ENCODE measurements at places on chromosomes 1 and 21.

DNA sequence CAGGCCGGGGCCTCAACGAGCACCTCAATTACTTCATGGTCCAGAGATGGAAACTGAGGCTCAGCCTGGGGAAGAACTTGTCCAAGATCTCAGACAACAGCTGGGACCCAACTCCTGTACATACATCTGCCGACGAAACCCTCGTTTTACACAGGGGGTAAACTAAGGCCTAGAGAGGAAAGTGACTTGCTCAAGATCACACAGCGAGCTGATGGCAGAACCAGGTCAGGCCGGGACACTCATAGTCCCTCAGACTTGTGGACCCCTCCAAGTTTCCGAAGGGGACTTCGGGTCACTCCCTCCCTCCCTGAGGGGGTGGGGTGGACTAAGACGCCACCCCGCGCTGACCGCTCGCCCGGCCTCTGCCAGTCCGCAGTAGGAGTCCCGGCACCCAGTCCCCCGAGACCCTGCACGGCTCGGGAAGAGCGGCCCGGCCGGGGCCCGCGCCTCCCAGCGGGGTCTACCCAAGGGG, 430 bp downstream of the WASF2 start:
- DNase-seq = peak; percentile 74

- DNase-seq = no peak
Measured at GRCh38 chr1:3036447-3037280, 15.4 kb downstream of the ACTRT2 start.

DNA sequence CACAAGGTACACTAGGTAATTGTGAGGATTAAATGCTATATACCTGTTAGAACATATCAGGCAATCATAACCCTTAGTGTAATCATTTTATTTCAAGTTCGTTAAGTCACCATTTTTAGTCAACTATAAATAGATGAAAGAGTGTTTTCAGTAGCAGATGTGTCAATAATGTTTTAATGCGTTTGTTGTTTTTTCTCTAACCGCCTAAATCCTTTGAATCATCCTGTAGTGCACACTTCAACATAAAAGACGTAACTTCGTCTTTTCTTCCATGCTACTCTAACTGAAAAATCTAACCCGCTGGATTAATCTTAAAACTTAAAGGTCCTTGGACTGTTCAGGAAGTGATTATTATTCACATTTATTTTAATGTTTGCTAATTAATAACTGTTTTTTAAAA, 7.2 kb upstream of the LBR start:
- DNase-seq = no peak

GRCh38 chr1:233627823-233628222, 13.9 kb downstream of the KCNK1 start:
- DNase-seq = no peak

DNA sequence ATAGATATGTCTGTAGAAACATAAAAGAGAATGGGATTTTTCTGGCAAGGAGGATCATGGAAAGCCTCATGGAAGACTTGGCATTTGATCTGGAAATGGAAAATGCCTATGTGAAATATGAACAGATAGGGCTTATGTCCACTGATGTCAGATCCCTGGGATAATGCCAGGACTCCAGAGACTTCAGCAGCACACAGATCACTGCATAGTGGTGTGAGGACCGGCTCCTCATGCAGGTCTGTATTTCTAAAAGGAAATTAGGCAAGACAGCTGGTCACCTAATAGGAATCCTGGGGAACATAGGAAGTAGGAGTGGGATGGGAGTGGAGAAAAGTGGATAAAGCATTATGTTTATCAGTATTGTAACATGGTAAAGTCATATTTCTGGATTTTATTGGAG, 56.8 kb upstream of the IPO9 start:
- DNase-seq = no peak

DNA sequence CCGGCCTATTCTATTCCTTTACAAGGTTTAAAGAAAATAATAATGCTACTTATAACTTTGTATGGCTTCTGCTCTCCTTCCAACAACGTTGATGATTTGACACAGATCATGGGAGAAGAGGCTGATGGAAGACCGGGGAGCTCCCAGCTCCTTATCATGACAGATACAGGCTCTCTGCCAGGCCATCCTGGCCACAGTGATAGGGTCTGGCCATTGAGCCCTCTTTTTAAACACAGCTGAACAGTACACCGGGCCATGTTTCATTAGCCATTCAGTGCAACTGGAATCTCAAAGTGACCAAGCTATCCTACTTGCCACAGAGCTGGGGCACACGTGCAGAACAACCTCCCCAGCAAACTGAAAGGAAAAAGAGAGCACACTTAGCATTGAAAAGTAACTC, 34.9 kb downstream of the DNAJC11 start:
- DNase-seq = peak; percentile 56

DNA sequence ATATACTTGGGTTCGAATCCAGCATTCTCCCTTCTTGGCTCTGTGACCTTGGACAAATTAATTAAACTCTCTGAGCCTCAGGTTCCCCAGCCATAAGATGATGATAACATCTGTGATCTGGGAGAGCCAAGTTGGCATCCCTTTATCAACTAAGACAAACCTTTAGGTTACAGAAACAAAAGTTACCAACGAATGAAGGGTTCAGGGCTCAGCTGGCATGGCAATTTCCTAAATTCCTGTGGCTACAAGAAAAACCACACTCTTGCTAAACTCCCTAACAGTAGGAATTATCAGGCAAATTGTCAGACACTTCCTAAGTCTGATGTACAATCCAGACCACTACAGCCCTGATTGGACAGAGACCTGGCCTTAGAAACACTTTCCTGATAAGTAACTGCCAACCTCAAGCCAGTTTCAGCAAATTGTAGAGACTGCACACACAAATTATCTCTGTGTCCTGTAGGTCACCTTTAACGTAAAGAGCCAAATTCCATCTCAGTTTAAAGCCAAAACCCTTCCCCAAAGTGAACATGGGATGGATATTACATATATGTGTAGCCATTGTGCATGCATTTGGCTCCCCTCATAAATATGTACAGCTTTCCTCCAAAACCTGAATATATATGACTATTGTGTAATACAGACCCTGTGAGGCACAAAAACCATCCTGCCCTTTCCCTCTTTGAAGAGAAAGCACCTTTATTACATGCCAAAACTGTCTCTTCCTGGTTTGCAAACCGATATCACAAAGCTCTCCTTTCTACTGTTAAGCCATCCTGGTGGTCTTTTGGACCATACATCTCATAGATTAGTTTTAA, 39.5 kb upstream of the EDARADD start:
- DNase-seq = no peak

GRCh38 chr1:98260412-98260811, 339.6 kb upstream of the DPYD start:
- no peak for DNase-seq

GRCh38 chr21:33644383-33645074, 2.2 kb downstream of the ITSN1 start:
- no peak for DNase-seq

- DNase-seq = no peak
Measured at GRCh38 chr1:66505671-66506392, 28.1 kb upstream of the SGIP1 start.

DNA sequence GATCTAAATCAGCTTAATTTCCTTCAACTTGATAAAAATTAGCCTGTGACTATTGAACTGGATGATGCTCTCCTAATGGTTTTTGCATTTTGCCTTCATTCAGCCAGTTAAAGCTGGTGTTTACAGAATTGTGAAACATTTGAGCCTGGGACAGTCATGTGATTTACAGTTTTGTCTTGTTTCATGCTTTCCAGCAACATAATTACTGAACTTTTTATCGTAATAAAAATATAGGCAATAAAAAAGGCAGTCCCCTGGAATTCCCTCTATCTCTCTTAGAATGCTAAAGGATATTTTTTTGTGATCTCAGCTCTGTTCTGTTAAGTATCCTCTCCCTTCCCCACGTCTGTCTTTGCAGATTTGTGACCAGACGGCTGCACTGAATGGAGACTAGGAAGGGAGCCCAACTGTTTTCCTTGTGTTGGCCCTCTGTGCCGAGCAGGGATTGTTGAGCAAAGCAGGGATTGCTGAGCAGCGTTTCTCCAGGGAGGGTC, 70.3 kb upstream of the RGL1 start:
- no peak for DNase-seq

GRCh38 chr21:34336756-34337391, 26.9 kb upstream of the KCNE2 start:
- no peak for DNase-seq

- no peak for DNase-seq
Measured at GRCh38 chr1:204463125-204464060, 31.2 kb downstream of the PIK3C2B start.

DNA sequence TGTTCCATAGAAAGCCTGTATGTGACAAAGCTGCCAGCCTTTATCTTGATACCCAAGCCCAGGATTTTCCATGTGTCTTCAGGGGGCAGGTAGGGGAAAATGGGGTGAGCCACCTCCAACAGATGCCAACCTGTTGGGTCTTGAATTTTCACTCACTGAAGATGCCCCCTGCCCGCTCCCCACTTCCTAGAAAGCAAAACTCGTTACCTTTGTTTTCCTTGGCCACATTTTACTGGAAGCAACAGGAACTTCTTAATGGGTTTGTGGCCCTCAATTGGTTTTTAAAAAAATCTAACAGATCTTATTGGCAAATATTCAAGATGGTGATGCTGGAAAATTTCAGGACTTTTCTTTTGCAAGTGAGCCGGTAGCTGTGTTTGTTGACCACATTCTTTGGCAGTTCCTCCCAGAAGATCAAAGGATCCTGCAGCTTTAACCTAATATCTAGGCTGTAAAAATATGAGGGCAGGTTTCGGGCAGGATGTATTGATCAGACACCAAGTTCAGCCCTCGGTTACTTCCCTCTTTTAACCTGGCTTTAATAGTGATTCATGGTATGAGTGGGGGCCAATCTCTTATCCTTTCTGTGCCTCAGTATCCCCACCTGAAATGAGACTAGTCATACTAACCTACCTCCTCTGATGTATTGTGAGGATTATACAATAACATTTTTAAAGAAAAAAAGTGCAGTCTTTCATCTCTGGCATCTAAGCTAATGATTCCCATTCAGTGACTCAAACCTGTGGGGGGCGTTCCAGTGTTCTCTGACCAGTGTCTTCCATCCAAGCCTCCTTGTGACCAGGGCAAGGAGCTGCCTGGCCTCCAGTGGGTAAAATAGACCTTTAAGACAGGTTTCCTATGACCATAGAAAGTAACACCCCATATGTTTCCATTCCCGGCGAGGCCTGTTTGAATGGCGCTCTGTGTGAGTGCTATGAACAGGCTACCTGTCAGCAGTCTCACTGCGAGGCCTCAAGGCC, 21.3 kb upstream of the GNPAT start:
- no peak for DNase-seq

- DNase-seq = no peak
Measured at GRCh38 chr21:46003575-46004007, 22.0 kb downstream of the COL6A1 start.

DNA sequence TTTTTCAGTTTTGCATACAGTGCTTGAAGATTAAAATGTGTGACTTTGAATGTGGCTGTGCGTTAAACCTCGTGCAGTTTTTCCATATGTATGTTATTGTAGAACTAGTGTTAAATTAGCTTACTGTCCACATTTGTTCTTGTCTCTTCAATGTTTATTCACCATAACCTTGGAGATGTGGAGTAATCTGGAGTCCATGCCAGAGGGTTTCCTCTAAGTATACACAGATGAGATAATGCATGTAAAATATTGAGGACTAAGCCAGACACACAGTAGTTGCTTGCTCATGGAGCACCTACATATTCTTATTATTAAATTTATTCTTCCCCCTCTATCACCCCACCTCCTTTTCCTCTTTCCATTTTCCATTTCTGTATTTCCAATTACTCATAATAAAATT, 7.7 kb upstream of the GIPC2 start:
- DNase-seq = no peak

DNA sequence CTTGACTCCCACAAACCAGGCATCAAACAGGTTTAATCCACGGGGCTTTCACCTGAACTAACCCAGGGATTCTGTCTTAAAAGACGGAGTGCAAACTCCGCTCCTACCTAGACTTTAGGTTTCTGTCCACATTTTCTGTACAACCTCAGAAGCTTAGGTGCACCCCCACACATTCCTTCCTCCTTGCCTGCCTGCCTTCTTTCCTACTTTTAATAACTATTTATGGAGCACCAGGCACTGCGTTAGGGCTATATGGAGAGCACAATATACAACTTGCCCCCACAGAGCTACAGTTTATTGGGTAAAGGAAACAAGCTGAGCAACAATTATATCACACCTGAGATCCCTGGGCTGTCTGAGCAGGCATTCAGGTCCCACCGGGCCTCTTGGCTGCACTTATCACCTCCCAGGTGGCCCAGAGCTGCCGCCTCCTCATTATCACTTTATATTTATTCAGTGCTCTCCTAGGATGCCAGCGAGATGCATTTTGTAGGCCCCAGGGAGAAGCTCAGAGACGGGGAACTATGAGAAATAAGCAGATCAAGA, 64.1 kb downstream of the DNTTIP2 start:
- no peak for DNase-seq
